ENCODE measurements at places on chromosomes 1 and 21.

- DNase-seq, result no peak
Observed at GRCh38 chr1:21291184-21291583, 921 bp upstream of the ECE1 start.

DNA sequence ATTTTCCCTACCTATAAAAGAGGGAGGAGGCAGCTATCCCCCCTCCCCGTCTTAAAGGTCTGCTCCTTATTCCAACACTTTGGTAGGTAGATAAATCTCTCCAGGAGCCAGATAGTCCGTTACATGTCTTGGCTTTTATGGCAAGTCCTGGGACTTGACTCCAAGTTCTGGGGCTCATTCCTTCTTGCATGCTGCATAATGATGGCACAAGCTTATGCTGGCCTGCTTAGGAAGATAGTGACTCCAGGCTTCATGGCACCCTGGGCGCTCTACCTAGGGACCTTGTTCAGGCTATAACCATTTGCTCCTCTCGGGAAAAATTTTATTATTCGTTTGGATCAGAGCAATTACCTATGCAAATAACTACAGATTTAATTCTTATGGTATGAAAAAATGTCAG, 3.7 kb downstream of the SLAMF1 start:
- DNase-seq, result no peak

- DNase-seq, result peak; percentile 5
Observed at GRCh38 chr1:53349968-53350852, 22.3 kb upstream of the LRP8 start.

- DNase-seq, result no peak
Observed at GRCh38 chr21:28282833-28283232, 709.8 kb downstream of the LTN1 start.

DNA sequence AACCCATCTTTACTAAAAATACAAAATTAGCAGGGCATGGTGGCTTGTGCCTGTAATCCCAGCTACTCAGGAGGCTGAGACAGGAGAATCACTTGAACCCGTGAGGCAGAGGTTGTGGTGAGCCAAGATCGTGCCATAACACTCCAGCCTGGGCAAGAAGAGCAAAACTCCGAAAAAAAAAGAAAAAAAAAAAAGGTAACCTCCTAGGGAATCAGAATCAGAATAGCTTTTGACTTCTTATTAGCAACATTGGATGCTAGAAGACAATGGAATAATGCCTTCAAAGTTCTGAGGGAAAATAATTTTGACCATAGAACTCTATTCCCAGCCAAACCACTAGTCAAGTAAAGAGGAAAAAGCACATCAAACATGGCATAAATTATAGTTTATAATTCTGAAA, 60.9 kb downstream of the LMO4 start:
- no peak for DNase-seq

DNA sequence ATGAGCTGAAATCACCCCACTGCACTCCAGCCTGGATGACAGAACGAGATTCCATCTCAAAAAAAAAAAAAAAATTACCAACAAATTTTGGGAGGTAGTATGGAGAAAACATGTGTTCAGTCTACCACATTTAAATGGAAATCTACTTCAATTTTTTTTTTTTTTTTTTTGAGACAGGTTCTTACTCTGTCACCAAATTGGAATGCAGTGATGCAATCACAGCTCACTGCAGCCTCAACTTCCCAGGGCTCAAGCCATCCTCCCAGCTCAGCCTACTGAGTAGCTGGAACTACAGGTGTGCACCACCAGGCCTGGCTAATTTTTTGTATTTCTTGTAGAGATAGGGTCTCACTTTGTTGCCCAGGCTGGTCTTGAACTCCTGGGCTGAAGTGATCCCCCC, 82.1 kb downstream of the GFI1 start:
- no peak for DNase-seq

DNA sequence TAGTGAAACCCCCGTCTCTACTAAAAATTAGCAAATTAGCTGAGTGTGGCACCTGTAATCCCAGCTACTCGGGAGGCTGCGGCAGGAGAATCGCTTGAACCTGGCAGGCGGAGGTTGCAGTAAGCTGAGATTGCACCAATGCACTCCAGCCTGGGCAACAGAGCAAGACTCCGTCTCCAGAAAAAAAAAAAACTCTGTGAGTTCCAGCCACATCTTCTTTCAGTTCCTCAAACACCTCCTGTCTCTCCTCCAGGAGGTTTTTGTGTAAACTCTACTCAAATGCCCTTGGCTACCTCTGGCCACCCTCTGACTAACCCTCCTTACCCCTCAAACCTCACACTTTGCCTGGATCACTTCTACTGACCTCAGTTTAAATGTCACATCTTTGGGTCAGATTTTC, 38.1 kb downstream of the RCSD1 start:
- DNase-seq, result no peak

DNA sequence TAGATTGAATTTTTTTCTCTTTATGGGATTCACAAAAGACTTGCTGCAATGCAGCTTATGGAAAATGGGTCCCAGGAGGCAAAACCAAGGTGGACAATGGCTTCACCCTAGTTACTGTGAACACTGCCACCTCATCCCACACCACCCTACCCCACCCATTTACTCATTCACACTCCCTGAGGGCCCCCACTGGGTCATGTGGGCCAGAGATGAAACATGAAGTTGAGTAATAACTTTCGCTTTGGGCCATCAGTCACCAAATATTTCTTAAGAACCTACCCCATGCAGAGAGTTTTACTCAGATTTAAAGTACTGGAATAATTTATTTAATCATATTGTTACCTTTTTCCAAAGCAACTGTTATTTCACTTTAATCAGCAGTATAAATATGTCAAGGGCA, 191.8 kb downstream of the TPR start:
- no peak for DNase-seq

All from head of caudate nucleus (tissue), 42 donors.